ENCODE measurements at places on chromosomes 12 and 14.
A peak's percentile ranks its signal among the peaks of the same experiment; 100 is the strongest.

- no peak for DNase-seq
Measured at GRCh38 chr12:78994168-78994791, 129.7 kb downstream of the SYT1 start.

DNA sequence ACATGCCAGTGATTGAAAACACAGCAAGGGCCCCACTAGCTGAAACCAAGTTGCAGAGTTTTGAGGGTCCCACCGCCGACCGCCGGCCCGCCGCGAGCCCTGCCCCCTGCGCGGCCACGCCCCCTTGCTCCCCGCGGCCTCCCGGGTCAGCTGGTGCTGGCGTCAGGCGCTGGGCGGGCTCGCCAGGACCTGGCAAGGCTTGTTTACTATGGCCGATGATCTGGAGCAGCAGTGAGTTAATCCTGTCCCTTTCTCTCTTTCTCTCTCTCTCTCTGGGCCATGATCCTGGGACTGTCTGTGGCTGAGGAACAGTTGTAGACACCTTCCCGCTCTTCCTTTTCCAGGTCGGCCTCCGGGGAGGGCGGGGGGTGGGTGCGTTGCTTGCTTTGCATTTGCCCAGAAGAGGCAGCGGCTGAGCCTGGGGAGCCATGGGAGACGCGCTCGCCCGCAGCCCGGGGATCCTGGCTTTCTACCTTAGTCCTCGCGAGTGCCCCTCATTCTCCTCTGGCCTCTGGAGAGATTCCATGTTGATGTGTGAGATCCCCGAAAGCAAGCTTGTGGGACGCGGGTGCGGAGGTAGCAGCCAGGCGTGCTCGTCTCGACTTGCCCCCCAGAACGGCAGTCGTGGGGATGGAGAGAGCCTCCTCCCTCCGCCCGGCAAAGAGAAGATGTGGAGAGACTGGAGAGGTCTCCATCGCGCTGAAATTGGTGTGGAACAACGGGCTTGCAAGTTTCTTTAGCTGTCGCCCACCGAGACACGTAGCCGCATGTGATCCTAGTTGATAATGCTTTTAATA is at the start of gene ABHD4:
ABHD4 (plus strand) TSS at position 202 of the 797 bp plus-strand sequence; CDS start at position 209, 7 bp downstream.
- DNase-seq: peak; percentile 62

GRCh38 chr12:77104792-77105191 is 39.4 kb upstream of the E2F7 start:
- DNase-seq: no peak

DNA sequence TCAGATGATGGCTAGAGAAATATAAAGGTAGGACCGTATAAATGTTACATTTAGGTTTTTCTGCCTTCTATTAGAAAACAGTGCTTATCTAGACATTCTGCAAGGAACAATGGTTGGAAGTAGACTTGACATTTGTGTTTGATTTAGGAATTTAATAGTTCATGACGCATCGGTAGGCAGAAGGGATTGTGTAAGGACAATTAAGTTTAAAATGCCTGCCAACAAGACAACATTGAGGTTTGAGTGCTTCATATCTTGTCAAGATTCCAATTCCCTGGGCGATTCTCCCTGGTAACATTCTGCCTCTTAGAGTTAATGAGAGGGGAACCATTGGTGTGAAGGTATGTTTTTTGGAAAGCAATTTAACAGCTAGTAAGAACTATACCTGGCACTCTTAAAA is 186.8 kb upstream of the RBM19 start:
- no peak for DNase-seq

- DNase-seq: no peak
Measured at GRCh38 chr14:59529189-59529588, 44.9 kb downstream of the JKAMP start.

GRCh38 chr14:96256407-96256806 is 397 bp downstream of the BDKRB1 start:
- DNase-seq: no peak
